Chondrocyte (in vitro differentiated cells): ENCODE measurements at places on chromosomes 12 and 14. TPM values are rescaled to one million over a fixed set of nuclear protein-coding genes. Genes with fewer than 3 reads are reported as not detected.

GRCh38 chr12:69047990-69048389 is 115.0 kb upstream of the CPM start:
- no peak for DNase-seq

GRCh38 chr12:108766294-108766693 is 35.0 kb upstream of the CORO1C start:
- no peak for DNase-seq

- DNase-seq, result no peak
Measured at GRCh38 chr12:72139411-72139810, 132.8 kb upstream of the TRHDE start.

DNA sequence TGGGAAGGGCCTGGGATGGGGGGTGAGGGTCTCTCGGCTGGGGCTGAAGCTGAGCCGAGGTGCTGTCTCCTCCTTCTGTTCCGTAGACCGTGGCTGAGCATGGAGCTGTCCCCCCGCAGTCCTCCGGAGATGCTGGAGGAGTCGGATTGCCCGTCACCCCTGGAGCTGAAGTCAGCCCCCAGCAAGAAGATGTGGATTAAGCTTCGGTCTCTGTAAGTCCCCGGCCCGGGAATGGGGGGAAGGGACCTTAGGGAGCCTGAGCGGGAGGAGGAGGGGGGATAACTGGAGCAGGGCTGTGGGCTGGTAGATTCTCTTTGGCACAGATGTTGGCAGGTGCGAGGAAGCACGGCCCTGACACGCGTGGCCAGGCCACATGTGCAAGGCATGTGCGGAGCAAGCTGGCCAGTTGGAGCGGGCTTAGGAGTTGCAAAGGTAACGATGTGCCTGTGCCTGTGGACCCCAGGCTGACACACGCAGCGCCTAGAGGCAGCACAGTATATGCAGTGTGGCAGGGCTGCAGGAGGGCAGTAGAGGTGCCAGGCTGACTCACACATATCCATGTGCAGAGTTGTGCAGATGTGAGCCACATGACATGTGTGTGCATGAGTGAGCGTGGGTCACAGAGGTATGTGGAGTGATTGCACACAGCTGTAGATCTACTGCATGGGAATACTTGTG is 512 bp downstream of the PDE1B start:
- DNase-seq, result no peak

DNA sequence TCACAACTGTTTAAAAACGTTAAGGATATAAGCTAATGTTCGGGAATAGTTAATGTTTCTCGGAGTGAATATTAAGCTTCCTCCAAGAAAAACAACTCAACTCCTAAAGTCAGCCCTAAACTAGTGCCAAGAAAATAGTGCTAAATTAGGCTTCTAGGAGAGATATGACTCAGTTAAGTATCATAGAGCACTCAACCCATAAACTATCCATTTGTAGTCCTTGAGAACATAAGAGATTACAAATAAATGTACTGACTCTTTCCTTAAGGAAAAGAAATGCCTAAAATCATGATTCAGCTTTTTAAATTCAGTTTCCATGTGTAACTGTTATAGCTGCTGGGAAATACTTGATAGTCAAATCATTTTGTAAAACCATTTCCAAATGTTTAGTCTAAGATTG is 117.1 kb downstream of the HMGA2 start:
- no peak for DNase-seq

DNA sequence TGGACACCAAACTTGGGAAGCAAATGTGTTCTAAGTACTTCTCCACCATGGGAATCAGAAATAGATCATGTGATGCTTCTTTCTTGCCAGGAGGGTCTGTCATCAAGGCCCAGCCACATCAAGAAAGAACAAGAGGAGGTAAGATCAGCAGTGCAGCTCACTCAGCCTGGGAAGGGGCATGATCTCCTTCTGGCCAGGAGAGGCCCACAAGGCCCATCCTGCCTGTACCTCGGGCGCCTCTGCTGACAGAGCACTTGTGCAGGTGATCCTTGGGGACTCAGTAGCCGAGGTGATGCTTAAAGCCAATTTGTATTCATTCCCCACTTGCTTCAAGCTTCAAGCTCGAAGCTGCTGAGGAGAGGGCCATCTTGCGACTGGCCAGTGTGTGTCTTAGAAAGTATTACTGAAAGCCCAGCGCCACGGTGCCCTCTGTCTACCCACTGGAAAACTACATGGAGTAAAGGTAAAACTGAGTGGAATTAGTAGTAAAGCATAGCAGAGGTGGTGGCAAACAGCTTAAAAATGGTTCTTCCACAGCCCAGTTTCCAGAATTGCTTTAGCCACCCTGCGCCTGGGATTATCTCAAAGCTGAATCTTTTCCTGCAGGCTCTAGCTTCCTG is 26.2 kb downstream of the RTRAF start:
- DNase-seq, result no peak

- DNase-seq, result no peak
Measured at GRCh38 chr14:28142400-28143015, 624.1 kb upstream of the FOXG1 start.

DNA sequence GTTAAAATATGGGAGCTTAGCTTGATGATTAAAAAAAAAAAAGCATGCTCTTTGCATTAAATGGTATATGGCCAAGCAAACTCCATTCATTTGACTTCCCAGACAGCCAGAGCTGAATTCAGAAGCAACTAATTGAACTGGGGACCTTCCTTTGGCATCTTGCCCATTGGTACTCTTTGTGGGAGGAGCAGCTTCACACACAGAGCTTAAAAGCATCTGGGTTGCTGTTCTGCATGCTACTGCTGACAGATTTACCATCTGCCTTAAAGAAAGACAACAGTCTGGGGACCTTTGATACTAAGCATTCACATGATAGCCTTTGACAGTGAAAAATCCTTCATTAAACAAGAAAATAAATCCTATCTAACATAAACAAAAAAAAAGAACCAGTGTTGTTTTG is 977.9 kb downstream of the TMTC2 start:
- DNase-seq, result no peak

DNA sequence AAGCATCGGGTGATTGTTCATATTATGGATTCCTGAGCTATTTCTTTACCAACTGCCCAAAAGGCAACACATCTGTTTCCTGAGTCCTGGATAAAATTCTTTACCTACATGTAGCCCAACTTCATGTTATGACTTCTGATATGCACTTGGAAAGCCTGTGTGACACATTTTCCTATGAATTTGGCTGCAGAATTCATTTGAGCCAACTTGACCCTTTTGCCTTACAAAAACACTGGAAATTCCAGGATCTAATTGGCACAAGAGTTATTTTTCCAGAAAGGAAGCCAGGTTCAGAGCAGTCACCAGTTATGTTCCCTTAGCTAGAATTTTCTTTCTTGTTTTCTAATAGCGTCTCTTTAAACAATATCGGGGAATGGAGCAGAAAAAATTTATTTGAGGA is 202.5 kb upstream of the LRIG3 start:
- no peak for DNase-seq

The TCL1A gene
- not detected in 3 replicates for total RNA-seq

The APOF gene
- not detected in 3 replicates for total RNA-seq

The TMEM132C gene
- total RNA-seq, result not detected in 3 replicates
